NCI-H1105 treated with DMSO at 0.1 percent for 48 hours (cell line): ENCODE measurements at places on chromosomes 5 and 9.

GRCh38 chr9:42275141-42275540 lies 91.7 kb downstream of the SPATA31A6 start:
- no peak for DNase-seq

DNA sequence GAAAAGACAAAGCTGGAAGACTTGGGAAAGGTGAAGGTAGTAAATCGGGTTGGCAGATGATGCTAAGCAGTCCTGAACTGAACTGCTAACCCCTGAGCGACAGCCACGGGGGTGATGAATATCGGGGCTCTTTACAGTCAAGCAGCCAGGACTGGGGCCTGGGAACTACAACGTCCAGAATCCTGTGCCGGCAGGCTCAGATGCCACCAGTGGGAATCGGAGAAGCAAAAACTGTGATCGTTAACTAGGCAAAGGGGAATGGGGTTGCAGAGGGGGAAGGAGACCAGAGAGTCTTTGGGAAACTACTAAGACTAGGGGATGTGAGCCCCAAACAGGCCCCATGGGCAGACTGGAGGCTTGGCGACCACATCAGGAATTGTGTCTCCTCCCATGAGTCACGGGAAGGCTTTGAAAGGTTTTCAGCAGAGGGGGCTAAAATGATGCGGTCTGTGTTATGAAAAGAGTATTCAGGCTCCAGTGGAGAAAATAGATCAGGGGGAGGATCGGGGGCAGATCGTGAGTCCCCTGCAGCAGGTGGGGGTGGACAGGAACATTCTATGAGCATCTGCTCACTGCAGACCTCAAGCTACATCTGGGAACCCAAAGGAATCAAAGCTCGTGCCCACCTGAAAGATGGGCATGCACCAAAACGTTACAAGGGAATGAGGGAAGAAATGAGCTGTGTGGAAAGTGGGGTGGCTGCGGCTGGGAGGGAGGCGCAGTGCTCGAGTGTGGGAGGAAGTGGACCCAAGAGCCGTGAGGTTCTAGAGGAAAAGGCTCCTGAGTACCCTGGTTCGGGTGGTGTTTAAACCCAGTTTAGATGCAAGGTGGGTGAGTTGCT lies 53.8 kb downstream of the HRH2 start:
- no peak for DNase-seq

GRCh38 chr5:176687881-176688280 lies 40.6 kb downstream of the TSPAN17 start:
- DNase-seq: no peak

- peak; percentile 59 for DNase-seq
Observed at GRCh38 chr5:62152394-62153087, 153.5 kb upstream of the KIF2A start.

DNA sequence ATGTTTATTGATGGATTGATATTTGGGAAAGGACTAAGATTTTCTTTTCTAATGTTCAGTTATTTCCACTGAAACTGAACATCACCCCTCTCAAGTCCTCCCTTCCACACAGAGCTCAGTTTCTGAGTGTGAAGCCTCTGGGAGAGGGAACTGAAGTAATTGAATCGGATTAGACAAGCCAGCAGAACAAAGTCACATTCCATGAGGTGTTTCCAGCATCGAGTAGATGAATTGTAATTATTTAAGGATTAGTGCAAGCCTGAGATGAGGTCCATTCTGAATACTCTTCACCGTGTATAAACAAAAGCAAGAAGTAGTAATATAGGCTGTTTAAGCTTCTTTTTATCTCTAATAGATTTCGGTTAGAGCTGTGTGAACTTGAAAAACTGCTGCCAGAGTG lies 2060.5 kb downstream of the MAT2B start:
- no peak for DNase-seq

GRCh38 chr9:1273859-1274258 lies 223.7 kb downstream of the DMRT2 start:
- DNase-seq: no peak

GRCh38 chr5:56048124-56048523 lies 53.4 kb upstream of the IL6ST start:
- DNase-seq: no peak

DNA sequence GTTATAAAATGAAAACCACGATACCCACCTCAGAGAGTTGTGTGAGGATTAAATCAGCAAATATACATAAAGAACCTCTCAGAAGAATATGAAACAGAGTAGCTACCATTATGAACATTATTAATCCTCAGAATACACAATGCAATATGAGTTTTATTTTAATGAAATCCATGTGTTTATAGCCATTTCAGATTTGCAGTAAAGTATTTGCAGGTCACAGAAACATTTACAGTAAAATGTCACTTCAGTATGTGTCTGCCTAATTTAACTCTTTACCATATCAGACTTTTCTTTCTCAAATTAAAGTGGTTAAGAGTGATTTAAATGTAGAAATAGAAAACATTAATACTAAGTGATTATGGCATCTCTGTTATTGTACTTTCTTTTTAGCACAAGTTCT lies 365.2 kb upstream of the MPDZ start:
- no peak for DNase-seq

- DNase-seq: no peak
Observed at GRCh38 chr5:148186248-148187003, 16.4 kb upstream of the SPINK6 start.

DNA sequence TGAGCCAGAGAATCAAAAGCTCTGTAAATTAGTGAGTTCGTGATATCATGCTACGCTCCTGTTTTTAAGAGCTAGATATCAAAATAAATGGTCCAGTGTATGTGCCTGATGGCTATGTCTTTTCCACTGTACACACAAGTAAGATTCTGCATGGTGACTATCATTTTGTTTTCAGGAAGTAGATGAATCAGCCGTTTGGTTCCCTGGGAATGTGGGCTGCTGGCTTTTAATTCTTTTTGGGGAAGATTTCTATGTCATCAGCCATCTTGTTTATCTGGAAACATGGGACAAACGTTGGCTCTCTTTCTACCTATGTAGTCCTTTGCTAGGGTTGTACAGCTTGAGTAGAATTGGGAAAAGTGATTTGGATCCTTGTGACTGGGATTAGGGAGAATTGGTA lies 126.7 kb downstream of the GRIA1 start:
- DNase-seq: no peak

- no peak for DNase-seq
Observed at GRCh38 chr5:72947498-72947897, 8.3 kb upstream of the FCHO2 start.

DNA sequence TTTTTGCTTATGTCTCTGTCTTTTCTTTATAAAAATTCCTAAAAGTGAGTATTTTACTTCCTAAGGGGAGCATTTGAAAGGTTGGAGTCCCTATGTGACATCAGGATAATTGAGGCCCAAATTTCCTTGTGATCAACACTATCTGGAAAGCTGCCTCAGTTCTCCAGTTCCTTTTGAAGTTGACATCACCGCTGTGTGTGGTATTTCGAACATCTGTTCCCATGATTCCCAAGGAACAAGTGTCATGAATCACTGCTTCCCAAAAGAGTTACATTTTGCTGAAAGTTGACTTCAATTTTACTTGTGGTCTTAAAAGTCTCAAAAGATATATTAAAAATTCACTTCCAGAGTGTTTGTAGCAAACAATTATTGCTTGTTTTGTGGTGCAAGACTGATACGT lies 452.1 kb upstream of the RGMB start:
- DNase-seq: no peak

- DNase-seq: no peak
Observed at GRCh38 chr9:95125652-95126051, 191.9 kb downstream of the FANCC start.

- DNase-seq: no peak
Observed at GRCh38 chr5:54874337-54875021, 110.9 kb downstream of the ESM1 start.

DNA sequence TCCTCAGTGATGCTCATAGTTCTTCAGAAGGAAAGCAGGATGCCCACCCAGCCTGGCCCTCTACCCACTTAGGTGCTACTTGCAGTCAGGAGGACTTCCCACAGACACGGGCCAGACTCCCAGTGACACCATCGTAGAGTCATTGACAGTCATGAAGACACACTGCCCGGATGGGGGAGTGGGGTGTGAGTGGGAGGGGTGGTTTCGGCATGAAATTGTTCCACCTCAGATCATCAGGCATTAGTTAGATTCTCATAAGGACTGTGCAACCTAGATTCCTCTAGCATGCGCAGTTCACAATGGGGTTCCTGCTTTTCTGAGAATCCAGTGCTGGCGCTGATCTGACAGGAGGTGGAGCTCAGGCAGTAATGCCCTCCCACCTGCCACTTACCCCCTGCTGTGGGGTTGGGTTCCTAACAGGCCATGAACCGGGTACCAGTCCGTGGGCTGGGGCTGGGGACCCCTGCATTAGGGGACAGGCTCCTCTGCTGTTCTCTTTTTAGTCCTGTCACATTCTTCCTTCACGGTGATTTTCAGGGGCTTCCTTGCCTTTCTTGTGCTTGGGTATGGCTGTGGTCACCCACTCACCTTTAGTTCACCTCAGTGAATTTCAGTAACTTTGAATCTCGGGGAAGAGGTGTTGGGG lies 88.2 kb upstream of the ANKRD55 start:
- DNase-seq: no peak

- no peak for DNase-seq
Observed at GRCh38 chr5:6311568-6312501, 66.5 kb downstream of the MED10 start.

GRCh38 chr5:103389846-103390245 lies 131.3 kb downstream of the MACIR start:
- DNase-seq: no peak

GRCh38 chr9:89352874-89353649 lies 34.8 kb downstream of the SECISBP2 start:
- DNase-seq: no peak

DNA sequence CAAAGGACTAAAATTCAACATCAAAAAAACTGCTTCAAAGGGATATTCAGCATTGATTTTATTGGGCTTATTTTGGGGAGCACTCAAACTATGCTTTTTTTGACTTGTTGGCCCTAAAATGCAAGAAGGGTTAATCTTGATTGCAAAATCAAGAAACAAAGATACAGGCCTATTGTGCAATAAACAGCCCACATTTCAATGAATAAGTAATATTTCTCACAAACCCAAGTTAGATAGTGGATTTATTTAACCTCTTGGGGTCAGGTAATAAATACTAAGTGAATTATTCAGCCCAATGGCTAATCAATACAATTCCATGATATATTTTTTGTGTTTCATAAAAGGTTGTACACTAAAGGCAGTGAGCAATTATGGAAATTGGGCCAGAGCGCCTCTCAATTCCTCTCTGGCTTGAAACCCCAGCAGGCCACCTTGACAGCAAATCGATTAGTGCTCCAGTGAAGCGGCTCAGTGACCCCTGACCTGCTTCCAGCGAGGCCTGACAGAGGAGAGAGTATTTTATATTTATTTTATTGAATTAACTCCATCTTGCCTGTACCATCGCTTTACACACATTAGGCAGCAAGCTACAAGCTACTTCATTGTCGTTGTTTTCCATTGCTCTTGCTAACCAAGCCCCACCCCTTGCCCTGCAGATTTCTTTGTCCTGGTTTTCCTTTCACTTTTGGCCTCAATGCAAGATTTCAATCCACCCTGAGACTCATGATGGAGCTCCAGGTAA lies 65.5 kb downstream of the EBF1 start:
- no peak for DNase-seq

DNA sequence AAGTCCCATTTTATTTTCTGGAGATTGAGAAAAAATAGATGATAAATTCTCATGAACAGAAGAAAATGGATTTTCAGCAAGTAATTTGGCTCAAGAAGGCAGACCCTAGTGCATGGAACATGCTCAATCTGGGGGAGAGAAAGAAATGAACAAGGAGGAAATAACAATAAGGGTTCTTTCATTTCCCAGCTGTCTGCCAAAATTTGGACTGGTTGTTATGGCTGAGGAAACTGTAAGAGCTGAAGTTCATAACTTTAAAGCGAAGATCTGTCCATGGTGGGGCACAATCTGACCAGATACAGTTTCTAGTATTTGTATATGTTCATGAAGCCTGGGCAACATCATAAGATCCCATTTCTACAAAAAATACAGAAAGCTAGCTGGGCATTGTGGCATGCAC lies 1386.5 kb upstream of the DMAC1 start:
- DNase-seq: no peak

DNA sequence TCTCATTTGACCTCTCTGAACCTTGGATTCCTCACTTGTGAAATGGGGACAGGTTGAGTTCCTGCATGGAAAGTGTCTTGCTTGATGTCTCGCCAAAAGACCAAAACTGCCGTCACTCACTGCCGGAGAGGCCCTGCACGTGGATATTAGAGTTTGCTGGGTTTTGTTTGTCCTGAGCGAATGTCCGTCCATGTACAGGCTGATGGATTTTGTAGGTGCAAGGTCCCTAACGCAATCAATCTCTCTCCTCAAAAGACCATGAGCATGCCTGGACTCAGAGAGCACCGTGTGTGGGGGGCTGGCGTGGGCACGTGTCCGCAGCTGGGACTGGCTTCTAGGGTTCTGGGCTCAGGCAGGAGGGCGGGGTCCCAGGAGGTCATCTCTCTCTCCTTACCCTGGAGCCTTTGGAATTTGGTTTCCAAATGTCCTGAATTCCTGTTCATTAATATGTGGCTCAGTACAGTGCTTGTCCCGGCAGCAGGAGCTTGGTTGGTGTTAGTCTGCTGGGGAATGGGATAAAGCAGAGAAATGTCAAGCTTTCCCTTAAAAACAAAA lies 146.0 kb upstream of the IER5L start:
- no peak for DNase-seq

DNA sequence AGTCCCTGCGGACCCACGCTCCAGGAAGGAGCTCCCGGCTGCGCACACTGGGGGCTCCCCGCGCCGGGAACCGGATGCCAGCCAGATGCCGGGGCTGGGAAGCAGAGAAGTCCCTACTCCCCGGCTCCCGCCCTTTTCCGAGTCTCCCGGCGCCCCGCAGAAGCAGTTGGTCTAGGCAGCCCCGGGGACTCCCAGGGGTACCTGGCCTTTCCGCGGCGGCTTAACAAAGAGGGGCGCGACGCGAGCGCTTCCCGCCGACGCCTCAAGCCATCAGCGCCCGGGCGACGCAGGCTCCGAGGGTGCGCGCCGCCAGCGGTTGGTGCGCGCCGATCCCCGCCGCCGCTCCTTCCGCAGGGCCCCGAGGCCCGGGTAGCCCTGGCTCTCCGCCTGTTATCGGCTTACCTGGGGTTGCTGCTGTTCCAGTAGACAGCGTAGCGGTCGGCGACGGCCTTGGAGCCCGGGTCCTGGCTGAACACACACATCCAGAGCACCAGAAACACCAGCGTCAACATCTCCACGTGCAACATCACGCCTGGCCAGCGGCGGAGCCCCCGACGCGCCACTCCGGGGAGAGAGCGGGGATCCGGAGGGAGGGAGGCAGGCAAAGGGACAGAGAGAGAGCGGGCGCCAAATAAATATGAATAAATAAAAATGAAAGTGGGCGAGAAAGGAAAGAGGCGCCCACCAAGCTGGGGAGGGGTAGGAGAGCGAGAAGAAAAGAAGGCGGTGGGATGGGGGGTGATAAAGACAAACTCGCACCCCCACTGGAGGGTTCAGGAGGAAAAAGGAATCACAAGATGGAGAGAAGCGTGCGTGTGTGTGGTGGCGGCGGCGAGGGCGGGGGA lies 428 bp downstream of the EFNA5 start:
- peak; percentile 42 for DNase-seq

- no peak for DNase-seq
Observed at GRCh38 chr5:33973271-33973670, 11.2 kb downstream of the SLC45A2 start.
